ENCODE measurements at places on chromosomes 1 and 21. TPM values are rescaled to one million over a fixed set of nuclear protein-coding genes. Genes with fewer than 3 reads are reported as not detected.

Gene PRDM2
- 33.5 TPM for total RNA-seq

Gene MLLT11
- total RNA-seq, result 2.3 TPM

Gene PTGER3
- total RNA-seq, result 14.8 TPM

Gene RNF2
- 27.3 TPM for total RNA-seq

Gene MYBPH
- total RNA-seq, result not detected

Gene NEGR1
- total RNA-seq, result 22.2 TPM

Gene ANKRD35
- total RNA-seq, result 1.2 TPM

Gene WNT3A
- total RNA-seq, result not detected
